Stimulated activated CD8-positive, alpha-beta memory T cell treated with anti-CD3 and anti-CD28 coated beads, Interleukin-4, amount 100 ng/mL, for 1 hour (primary cell): ENCODE measurements at places on chromosomes 16 and 17.

DNA sequence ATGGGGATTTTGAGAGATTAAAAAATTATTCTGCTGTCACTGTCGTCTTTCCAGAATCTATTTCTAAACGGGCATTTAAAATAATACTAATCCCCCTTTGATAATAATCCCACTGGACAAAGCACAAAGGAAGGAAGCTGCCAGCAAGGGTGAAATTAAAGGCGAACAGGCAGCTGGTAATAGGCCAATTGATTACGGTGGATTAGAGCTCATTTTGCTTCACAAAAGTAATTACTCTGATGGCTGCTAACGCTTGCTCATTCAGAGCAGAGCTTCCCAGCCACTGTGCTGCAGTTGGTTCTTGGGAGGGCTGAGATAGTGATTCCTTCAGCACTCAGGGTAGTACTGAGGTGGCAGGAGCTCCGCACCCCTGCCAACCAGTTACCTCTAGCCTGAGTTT is 205.7 kb downstream of the SNX29 start:
- no peak for DNase-seq

- no peak for DNase-seq
These were observed 26.0 kb downstream of the C17orf67 start for GRCh38 chr17:56807723-56808122.

DNA sequence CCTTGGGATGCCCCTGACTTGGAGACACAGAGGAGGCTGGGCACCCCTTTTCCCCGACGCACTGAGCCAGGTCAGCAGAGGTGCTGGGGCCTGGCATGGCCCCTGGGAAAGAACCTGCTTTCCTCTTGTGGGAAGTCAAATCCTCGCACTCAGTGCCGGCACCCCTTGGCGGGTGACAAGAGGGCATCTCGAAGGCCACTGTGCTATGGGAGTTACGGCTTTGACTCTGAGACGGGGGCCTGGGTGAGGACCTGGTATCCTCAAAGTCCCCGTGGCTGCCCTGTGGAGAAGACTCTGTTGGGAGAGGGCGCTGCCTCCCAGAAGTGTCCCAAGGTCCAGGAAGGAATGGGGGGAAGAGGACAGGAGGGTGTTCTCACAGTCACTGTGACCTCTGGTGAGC is 117.0 kb downstream of the METRNL start:
- DNase-seq: no peak

DNA sequence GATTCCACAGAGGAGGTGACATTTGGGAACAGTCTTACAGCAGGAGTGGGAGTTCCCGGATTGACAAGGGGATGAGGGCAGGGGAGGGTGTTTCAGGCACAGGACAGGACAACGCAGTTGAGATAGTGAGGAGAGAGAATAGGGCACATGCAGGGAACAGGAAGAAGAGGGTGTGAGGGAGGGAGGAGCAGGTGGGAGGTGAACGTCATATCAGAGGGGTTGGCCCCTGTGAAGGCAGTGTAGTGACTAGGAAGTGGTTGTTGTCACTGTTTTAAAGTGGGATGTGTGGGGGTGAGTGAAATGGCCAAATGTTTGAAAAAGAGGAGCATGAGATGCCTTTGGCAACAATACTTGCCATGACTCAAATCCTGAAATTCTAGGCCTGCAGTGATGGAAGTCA is 12.2 kb downstream of the PRKCB start:
- DNase-seq: peak; percentile 17

- no peak for DNase-seq
These were observed 46.3 kb downstream of the DNAH9 start for GRCh38 chr17:11644265-11645212.

DNA sequence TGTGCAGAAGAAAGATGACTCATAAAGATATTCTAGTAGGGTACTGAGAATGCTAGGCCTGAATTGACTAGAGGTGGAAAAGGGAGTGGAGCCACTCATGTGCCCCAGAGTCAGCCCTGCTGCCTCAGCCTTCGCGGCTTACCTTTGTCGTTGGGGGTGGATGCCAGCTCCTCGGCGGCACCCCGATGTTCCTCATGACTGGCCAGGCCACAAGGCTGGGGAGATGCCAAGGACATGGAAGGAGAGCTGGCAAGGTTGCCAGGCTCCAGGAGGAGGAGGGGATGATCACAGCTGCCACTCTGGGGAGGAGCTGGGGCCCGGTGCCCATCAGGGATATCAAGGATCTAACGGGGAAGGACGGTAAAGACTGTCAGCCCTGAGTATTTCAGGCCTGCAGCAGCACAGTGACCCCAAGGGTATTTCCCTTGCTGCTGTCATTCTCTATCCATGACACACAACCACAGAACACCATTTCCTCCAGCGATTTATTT is 9.7 kb upstream of the SLC35B1 start:
- no peak for DNase-seq

- peak; percentile 91 for DNase-seq
These were observed at the start of gene ST3GAL2 for GRCh38 chr16:70438969-70439862. TSS of gene ST3GAL2 (minus strand) at chr16:70439100. CDS start at chr16:70398530, 40,570 bp downstream.

DNA sequence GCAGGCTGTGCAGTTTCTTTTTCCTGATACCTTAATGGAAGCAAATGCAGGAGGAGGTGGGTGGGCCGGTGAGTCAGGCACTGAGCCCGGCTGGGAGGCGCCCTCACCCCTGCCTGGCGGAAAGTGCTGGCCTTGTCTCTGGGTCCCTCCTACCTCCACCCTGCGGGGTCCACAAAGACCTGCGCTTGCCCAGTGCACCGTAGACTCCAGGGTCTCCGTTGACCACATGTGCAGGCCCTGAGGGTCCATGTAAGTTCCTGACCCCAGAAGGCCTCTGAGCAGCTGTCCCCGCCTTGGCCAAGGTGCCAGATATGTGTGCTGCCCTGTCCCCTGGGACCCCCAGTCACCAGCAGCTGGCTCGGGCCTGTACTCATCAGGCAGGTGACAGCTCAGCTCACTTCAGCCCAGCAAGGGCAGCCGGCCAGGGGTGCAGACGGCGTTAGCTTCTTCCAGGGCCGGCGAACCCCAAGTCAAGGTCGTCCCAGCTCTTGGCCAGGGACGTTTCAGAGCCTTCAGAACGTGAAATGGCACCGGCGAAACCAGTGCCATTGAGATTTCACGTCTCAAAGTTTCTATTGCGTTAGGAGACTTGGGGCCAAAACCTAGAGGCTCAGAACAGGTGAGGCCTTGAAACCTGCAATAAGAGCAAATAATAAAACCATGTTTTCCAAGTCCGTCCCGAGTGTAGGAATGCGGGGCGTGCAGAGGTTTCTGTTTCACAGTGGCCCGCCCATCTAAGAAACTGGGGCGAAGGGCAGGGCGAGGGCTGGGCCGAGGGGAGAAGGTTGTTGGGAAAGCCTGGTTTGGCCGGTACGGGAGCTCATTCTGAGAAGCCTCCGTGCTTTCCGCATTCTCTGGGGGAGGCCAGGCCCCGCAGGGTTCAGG is 12.1 kb downstream of the METRNL start:
- DNase-seq: no peak

DNA sequence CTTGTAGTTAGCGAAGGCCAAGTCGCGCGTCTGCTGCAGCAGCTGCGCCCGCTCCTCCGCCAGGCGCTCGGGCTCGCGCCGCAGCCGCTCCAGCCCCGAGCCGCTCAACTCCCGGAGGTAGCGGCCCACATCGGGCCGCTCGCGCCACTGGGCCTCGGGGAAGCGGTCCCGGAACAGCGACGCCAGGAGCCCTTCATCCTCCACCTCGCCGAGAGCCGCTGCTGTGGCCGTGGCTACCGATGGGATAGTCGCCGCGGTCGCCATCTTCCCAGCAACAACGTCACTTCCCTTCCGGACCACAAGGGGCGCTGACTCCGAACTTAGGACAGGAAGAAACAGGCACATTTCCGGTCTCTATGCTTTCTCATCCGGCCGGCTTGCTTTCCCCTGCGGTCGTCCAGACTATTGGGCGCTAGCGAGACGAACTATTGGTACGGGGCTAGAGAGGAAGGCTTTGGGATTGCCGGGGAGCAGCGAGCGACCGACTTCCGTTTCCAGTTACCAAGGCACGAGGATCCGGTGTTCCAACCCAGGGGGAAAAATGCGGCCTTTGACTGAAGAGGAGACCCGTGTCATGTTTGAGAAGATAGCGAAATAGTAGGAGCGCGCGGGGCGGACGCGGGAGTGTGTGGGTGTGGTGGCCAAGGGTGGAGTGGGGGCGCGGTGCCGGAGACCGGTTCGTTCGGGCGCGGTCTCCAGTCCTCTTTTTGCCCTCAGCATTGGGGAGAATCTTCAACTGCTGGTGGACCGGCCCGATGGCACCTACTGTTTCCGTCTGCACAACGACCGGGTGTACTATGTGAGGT is at the start of the genes COG8 and NIP7:
Gene COG8 (minus strand): TSS at position 276 of the 806 bp plus-strand sequence. CDS start 12 bp downstream, at position 264.
Gene NIP7 (plus strand): TSS at position 484 of the 806 bp plus-strand sequence. CDS start 58 bp downstream, at position 542.
- DNase-seq: peak; percentile 76

DNA sequence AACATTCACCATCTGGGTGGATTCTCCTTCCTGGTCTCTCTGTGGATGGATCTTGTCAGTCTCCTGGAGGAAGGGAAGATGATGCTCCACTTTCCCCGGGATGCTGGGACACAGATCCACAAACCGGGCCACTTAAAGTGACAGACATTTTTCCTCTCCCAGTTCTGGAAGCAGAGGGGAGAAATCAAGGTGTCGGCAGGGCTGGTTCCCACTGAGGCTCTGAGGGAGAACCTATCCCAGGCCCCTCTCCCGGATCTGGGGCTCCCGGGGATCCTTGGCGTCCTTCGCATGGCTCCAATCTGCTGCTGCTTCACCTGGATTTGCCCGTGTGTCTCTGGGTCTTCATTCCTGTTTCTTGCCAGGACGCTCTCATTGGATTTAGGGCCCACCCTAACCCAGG is 263.1 kb upstream of the TNRC6C start:
- DNase-seq: no peak

GRCh38 chr17:45013021-45013997 is 38.1 kb downstream of the DCAKD start:
- no peak for DNase-seq

GRCh38 chr16:53417011-53417410 is 17.3 kb upstream of the RBL2 start:
- no peak for DNase-seq

DNA sequence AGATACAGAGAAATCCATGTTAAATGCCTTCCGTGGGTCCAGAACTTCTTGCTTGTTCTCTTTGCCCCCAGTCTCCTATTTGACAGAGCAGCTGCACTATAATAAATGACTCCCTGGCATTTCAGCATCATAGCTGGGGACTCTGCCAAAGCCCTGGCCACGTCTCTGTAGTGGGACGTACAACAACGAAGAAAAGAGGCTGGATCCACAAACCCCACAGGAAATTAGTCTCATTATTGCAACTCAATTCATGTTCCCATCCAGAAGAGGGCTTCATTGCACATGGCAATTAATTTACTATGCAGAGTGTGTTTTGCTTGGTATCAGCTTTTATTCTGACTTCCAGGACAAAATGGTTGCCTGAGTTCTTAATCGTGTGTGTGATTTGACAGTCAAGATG is 121.3 kb downstream of the CDH13 start:
- DNase-seq: no peak

- DNase-seq: no peak
These were observed 5.8 kb downstream of the EXOC7 start for GRCh38 chr17:76097716-76098295.

DNA sequence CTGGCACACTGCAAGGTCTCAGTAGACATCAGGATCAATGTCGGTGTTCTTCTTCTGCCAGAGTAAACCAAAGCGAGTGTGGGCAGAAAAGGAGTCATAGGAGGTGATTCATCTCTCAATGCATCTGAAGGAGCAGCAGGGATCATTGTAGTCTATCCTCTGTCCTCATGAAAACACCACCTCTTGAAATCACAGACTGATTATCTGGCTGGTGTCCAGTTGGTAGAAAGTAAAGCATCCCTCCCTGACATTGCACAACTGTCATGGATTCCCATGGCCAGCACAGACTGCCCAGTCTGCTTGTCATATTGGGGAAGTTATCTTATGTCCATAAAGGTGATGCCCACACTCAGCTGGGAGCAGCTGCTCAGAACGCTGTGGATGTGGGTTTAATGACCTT is 74.1 kb downstream of the ABCC12 start:
- DNase-seq: no peak

DNA sequence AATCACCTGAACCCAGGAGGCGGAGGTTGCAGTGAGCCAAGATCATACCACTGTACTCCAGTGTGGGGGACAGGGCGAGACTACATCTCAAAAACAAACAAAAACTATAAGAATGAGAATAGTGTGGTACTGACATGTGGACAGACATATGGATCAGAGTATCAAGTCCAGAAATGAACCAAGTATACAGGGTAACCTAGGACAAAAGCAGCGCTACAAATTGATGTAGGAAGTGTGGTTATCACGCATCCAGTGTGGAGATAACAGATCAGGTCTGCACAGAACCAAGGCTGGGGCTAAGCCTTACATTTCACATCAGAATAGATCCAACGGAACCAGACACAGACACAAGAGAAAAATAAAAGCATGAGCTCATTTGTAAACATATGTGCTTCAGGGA is 23.0 kb upstream of the C16orf95 start:
- DNase-seq: no peak

GRCh38 chr16:10613785-10614485 is 33.5 kb upstream of the EMP2 start:
- no peak for DNase-seq

- no peak for DNase-seq
These were observed 44.9 kb upstream of the KDM6B start for GRCh38 chr17:7789131-7789530.

GRCh38 chr17:40604327-40605080 is 39.2 kb upstream of the CCR7 start:
- no peak for DNase-seq

DNA sequence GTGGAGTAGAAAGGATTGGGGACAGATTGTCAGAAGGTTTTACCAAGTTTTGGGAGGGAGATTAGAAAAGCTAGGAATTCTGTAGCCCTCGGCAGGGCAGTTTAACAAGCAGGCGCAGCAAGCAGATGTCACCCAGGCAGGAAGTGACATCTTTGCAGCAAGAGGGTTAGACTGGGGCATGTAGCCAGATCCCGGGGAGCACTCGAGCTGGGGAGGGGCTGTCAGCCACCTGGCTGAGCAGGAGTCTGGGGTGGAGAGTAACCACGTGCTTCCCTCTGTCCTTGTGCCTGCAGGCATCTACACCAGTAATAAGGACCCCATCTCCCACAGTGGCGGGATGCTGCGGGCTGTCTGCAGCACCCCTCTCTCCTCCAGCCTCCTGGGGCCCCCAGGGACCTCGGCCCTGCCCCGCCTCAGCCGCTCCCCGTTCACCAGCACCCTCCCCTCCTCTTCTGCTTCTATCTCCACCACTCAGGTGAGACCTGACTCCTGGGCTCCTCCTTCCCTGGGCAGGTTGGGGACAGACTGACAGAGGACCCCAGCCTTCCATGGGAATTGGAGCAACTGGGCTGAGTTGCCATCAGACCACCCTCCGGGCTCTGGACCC is 12.2 kb downstream of the MLLT6 start:
- no peak for DNase-seq

- DNase-seq: no peak
These were observed 19.8 kb upstream of the ADCY7 start for GRCh38 chr16:50246299-50247122.

DNA sequence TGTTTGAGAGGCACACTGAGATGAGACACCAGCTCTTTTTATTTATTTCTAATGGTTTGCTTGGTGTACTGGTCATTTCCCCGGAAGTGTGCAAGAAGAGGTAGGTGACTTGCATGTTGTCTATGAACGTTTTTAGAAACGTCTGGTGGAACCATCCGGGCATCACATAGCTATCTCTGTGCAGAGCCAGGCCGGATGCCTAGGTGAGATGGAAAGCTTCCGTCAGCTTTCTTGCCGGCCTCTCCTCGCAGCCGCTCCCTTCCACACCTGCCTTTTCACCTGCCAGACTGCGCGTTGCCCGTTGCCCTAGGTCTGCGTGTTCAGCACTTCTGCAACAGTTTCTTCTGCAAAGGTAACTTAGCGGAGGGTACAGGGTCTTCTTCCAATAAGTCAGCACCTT is 416.0 kb downstream of the WWOX start:
- DNase-seq: no peak
